ENCODE measurements at places on chromosomes 1 and 21.
A peak's percentile ranks its signal among the peaks of the same experiment; 100 is the strongest.

DNA sequence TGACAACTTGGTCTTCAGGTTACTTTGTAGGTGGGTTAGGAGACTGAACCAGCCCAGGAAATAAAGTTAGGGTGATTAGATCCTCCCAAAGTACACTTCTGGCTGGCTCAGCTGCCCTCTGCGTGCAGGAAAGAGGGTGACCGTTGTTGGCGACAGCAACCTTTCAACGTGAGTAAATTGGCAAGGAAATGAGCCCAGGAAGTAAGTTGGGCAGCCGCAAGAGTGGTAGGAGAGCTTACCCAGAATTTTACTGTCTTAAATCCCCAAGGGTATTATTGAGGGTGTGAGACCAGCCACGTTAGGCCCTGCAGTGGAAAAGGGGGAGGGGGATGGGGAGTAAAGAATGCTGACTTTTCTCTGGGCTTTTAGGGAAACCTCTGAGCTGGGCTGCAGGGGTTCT is 1.6 kb downstream of the TENT5C start:
- DNase-seq, result no peak

- DNase-seq, result no peak
Observed at GRCh38 chr1:177119311-177119710, 45.2 kb downstream of the ASTN1 start.

DNA sequence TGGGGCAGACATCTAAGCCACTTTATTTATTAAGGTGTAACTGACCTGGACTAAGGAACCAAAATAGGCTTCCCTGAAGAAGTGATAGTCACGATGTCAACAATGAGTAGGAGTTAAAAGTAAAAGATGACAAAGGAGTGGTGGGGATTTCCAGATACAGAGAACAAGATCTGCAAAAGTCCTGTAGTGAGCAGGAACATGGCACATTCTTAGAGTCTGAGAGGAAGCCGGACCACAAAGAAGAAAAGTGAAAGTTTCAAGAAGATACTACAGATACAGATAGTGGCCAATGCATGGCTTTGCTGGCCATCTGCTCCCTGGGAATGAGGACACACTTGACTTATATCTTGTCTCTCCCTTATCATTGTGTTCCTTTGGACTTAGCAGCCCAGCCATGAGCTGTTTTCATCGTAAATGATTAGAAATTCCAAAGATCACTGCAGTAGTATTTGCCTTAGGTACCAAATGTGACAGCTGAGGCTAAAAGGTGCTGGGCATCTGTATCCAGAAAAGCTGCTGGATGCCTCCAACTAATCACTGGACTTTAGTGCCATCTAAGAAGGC is 302.4 kb upstream of the NR5A2 start:
- DNase-seq, result no peak

DNA sequence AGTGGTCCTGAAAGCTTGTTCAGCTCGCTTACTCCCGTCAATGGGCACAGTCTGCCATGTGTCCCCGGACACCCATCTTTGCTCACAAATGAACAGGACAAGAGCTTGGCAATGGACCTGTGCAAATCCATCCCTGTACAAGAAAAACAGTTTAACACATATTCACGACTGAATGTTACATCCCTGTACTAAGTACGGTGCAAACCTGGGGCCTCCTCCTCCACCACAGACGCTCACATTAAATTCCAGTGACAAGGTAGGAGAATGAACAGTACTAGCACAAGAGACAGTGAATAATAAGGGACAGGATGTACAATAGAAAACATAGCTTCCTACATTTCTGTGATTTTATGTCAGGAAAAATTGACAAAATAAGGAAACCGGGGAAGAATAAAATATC is 187.7 kb downstream of the ASTN1 start:
- no peak for DNase-seq

- DNase-seq, result no peak
Observed at GRCh38 chr1:228917755-228918154, 182.5 kb downstream of the RHOU start.

GRCh38 chr21:45283611-45284455 is 3.9 kb downstream of the POFUT2 start:
- no peak for DNase-seq

DNA sequence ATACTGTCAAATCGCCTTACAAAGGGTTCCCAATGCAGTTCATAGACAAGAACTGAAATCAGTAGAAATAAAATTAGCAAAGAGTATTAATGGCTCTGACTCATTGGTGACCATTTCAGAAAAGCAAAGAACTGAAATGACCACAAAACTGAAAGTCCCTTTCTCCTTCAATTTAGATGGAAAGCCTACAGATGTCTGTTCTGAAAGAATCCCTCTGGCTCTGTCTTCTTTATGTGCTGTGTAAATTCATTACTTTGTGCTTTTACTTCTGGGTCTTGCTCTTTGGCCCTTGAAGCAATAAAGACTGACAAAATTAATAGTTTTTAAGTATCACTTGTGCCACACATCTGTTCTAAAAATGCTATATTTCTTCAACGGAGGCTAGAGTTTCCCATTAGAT is 62.7 kb upstream of the GPR89A start:
- DNase-seq, result no peak

DNA sequence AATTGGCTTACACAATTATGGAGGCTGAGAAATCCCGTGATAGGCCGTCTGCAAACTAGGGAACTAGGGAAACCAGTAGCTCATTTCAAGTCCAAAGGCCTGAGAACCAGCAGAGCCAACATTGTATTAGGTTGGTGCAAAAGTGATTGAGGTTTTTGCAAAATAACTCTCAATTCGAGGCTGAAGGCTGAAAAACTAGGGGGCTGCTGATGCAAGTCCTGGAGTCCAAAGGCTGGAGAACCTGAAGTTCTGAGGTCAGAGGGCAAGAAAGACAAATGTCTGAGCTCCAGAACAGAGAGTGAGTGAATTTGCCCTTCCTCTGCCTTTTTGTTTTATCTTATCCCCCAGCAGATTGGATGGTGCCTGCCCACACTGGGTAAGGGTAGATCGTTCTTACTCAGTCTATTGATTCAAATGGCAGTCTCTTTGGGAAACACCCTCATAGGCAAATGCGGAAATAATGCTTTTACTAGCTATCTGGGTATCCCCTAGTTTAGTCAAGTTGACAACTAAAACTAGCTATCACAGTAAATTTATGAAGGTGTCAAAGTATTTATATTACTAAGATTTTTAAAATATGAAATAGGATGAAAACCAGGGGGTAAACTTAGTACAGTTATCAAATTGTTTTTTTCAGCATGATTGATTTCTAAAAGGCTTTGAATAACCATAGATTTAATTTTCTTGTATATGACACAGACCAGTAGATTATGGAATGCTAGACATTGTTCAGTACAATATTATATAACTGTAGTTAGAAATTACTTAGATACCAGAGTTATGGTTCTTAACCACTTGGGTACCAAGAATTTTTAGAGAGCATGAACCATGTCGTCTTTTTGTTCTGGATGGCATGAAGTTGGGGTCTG is 15.4 kb downstream of the RABGAP1L start:
- DNase-seq, result no peak

DNA sequence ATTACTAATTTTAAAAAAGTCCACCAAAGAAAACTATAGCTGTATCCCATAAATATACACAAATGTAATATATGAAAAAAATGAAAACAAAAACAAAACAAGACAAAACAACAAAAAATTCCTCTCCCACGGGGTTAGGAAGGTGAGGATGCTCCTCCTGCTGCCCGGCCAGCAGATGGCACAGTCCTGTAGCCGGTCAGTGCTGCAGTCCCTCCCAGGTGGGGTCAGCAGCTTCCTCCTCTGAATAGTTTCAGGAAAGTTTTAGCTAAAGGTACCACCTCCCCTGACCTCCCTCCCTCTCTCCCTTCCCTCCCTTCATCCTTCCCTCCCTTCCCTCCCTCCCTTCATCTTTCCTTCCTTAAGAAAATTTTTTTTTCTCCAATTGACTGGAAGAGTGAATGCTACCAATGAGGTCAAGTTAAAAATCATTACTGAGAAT is 67.8 kb upstream of the BCL10 start:
- peak; percentile 25 for DNase-seq

DNA sequence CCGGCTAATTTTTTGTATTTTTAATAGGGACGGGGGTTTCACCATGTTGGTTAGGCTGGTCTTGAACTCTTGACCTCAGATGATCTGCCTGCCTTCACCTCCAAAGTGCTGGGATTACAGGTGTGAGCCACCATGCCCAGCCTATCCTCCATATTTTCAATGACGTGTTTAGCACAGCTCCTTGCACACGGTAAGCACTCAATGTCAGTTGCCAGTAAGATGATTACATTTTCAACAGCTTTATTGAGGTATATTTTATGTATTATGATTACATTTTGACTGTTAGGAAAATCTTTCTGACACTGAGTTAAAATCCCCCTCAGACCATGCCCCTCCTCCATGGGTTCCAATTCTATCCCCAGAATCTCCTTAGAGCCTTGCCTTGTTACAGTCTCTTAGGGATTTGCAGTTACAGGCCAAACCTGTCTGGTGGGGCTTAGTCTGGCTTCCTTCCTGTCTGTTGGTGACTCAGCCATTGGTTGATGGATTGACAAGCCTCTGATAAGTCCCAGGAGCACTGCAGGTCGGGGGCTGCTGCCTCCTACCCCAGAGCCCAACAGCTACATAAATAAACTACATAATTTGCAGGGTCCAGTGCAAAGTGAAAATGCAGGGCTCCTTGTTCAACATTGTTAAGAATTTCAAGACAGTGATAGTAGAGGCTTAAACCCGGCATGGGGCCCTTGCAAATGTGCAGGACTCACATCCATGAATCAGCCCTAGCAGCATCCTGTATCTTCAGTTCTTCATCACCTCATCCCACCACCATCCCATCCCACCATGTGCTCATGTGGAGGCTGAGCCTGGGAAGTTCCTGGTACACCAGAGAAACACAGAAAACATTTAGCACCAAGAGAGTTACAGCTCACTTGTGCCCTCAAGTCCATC is 23.4 kb downstream of the COA7 start:
- no peak for DNase-seq

GRCh38 chr21:45642122-45642813 is 1.3 kb upstream of the PCBP3 start:
- DNase-seq, result no peak

- no peak for DNase-seq
Observed at GRCh38 chr1:156508205-156508954, 7.8 kb upstream of the MEF2D start.
